ENCODE measurements at places on chromosomes 1 and 21. TPM values are rescaled to one million over a fixed set of nuclear protein-coding genes. Genes with fewer than 3 reads are reported as not detected.
A peak's percentile ranks its signal among the peaks of the same experiment; 100 is the strongest.

GRCh38 chr1:63668298-63668697, 75.1 kb downstream of the PGM1 start:
- DNase-seq = no peak

Gene GRIK1
- not detected for polyA plus RNA-seq

- peak; percentile 58 for DNase-seq
These were observed 51.7 kb downstream of the SLC16A1 start for GRCh38 chr1:112904071-112904830.

Gene NBPF26
- polyA plus RNA-seq = 20.4 TPM

Gene MSH4
- polyA plus RNA-seq = 0.04 TPM

Gene FBXO2
- 1.3 TPM for polyA plus RNA-seq

GRCh38 chr1:25009671-25010262, 79.7 kb upstream of the RUNX3 start:
- DNase-seq = no peak

Gene TRIM67
- not detected for polyA plus RNA-seq

Gene OLIG1
- not detected for polyA plus RNA-seq

Gene PLEKHA6
- 6.8 TPM for polyA plus RNA-seq

- peak; percentile 4 for DNase-seq
These were observed 58.8 kb upstream of the SPATA6 start for GRCh38 chr1:48530727-48531351.

- DNase-seq = no peak
These were observed 169.8 kb upstream of the CXADR start for GRCh38 chr21:17343055-17343454.

DNA sequence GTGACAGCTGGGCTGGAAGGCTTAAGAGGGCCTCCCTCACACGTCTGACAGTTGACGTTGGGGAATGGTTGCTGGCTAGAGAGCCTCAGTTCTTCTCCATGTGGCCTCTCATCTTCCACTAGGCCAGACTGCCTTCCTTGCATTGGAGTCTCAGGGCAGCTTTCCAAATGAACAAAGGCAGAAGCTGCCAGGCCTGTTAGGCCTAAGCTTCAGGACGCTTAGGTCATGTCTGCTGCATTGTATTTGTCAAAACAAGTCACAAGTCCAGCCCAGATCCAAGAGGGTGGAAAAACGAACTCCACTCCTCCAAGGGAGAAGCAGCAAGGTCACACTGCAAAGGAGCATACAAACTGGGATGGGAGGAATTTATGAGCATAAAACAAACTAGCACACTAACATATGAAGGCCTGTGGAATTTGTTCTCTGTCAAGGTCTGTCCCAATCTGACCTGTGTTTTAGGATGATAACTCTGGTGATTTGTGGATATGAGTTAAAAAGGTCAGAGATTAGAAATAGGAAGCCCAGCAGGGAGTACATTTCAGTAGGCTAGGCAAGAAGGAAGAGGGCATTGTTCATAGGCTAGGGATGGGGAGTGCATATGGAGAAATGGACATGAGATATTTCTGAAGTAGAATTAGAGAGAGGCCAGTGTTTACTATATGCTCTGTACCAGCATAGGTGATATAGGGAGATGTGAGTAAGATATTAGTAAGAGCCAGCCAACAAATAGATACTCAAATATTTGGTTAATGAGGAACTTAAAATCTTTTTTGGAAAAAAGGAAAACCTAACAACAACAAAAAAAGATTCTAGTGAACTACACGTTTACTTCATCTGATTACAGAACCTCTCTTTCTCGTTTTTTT, 29.1 kb upstream of the CNN3 start:
- DNase-seq = no peak

DNA sequence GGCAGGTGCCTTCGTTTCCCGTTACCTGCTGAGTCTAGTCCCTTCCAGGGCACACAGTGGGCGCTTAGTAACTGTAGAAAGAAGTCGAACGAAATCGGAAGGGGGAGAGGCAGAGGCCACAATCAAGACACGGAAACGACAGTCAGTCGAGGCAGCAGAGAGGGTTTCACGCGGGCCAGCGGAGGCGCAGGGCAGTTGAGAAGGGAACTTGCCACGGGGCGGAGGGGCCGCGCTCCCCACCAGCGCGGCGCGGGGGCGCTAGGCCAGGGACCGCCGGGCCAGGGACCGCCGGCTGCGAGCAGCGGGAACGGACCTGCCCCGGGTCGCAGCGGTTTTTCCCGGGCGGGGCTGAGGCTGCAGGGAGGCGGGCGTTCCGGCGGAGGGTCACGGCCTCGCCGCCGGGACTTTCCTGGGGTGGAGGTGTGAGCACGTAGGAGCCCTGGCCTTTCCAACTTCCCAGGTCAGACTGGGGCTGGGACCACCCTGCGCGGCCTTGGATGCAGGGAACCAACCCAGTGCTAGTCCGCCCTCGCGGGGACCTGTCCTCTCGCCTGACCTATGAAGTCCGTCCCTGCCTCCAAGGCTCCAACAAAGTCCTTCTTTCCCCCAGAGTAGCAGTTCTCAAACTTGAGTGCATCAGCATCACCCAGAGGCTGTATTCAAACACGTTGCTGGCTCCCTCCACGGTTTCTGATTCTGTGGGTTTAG, 150.1 kb upstream of the FGGY start:
- no peak for DNase-seq

DNA sequence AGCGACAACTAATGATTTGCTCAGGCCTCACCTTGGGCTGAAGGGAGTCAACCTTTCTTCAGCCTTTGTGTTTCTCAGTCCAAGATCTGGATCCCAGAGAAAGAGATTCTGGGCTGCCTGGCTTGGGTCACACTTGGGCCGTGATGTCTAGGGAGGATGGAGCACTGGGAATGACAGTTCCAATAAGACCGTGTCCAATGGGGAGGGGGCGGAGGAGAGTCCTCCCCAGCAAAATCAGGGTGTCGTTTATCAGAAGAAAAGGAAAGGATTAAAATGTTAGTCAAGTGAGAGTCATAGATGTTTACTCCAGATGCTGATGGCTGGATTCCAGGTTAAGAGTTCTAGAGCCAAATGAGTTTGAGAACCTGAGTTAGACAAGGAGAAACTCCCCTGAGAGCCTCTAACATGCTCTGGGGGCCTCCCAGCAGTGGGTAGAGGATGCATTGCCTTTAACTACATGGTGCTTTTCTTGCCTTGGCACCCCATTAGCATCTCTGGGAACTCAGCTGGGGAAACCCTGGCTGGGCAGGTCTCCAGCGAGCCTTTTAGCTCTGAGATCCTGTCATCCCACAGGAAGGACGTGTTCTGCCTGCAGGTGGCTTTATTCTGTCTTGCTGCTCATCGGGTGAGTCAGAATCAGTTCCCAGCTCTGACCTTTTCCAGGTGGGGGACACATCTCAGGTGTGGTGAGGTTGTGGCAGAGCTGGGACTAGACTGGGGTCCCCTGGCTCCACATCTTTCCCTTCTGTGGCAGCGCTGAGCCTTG, 22.2 kb downstream of the NIPAL3 start:
- DNase-seq = no peak

DNA sequence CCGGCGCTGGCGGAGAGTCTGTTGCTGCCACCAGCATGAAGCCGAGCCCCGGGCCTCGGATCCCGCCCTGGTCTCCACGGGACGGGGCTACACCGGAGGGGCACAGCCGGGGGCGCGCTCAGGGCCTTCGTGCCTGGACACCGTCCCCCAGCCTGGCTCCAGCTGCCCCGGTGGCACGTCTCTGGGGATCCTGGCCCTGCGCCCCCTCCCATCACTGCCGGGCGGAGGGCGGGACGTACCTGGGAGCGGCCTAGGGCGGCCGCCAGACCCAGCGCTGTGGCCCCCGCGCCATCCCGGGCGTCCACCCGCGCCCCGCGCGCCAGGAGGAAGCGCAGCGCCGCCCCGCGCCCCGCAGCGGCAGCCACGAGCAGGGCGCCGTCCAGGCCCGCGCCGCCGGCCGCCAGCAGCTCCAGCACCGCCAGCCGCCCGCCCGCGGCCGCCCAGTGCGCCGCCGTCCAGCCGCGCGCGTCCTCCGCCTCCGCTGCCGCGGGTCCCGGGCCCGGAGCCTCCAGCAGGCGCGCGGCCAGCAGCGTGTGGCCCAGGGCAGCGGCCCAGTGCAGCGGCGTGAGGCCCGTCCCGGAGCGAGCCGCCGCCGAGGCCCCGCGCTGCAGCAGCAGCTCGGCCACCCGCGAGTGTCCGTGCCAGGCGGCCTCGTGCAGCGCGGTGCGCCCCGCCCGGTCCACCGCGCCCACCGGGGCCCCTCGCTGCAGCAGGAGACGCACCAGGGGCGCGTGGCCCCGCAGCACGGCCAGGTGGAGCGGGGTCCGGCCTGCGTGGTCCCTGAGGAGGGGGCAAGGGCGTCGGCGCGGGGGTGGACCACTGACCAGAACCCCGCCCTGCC, 1.0 kb downstream of the ANKRD65 start:
- no peak for DNase-seq

DNA sequence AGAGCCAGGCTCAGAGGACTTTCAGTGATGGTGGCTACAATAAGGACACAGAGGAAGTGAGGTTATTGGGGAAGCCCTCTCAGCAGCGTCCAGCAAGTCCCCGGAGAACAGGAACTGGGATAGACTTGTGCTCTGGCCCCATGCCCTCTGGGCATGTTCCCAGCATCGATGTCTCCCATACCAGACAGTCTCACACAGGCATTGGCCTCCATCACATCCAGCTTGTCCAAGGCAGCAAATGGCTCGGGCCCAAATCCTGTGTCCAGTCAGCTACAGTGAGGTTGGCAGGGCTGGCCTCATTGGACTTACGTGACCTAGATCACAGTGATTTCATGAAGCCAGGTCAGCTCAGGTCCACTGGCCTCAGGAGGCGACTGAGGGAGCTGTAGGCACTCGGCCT, 19.6 kb upstream of the TMEM54 start:
- no peak for DNase-seq

DNA sequence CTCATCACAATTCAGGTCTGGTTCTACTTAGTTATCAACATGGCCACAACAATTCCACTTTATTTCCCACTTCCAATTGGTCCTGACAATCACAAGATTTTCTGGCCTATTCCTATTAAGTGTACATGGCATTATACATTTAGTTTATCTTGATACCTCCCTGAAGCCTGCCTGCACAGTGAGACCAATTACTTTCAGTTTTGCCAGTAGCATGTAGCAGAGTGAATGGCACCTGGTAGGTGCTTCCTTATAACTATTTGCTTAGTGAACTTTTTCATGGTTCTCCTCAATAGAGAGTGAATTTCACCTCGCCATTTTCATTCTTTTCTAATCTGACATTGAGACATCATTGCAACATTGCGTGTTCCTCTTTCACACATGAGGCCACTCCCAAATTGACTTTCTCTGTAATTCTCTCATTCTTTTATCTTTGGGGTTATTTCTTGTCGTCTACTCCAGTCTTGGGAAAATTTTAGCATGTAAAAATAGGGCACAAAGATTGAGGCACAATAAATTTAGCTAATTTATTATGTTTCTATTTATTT, 124.3 kb downstream of the DISC1 start:
- DNase-seq = no peak

Gene TLCD4
- polyA plus RNA-seq = 0.51 TPM

GRCh38 chr1:121417325-121417923, 232.6 kb downstream of the SRGAP2C start:
- DNase-seq = no peak

Gene FAM167B
- 0.40 TPM for polyA plus RNA-seq

GRCh38 chr21:24372506-24372905, 1234.8 kb downstream of the MRPL39 start:
- DNase-seq = no peak

GRCh38 chr1:175089136-175089718, 21.6 kb downstream of the TNN start:
- no peak for DNase-seq

GRCh38 chr1:193187114-193187513, 701 bp upstream of the B3GALT2 start:
- no peak for DNase-seq

Gene PTPRC
- not detected for polyA plus RNA-seq

Gene LCE2C
- polyA plus RNA-seq = not detected

DNA sequence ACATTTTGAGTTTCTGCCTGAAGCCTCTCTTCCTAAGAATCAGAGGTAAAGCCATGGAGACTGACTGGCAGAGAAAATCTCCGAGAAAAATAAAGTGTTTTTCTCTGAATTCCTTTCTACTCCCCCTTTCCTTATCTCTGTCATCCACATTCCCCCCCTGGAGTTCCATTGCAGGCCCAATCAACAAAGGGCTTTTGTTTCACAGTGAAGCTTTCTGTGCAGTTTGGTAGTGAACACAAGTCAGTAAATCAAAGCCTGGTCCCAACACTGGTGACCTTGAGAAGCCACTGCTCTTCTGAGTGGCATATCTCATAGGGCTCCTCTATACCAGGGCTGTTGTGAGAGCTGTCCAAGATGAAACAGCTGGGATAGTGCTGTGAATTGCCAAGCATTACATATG, 228.4 kb downstream of the SEC16B start:
- no peak for DNase-seq

Gene CLCA4
- not detected for polyA plus RNA-seq

GRCh38 chr1:64136296-64136695, 67.1 kb upstream of the UBE2U start:
- DNase-seq = no peak

- DNase-seq = no peak
These were observed 14.5 kb downstream of the SLX9 start for GRCh38 chr21:44954281-44954771.

- no peak for DNase-seq
These were observed 93.9 kb upstream of the PRMT6 start for GRCh38 chr1:106962591-106962990.

DNA sequence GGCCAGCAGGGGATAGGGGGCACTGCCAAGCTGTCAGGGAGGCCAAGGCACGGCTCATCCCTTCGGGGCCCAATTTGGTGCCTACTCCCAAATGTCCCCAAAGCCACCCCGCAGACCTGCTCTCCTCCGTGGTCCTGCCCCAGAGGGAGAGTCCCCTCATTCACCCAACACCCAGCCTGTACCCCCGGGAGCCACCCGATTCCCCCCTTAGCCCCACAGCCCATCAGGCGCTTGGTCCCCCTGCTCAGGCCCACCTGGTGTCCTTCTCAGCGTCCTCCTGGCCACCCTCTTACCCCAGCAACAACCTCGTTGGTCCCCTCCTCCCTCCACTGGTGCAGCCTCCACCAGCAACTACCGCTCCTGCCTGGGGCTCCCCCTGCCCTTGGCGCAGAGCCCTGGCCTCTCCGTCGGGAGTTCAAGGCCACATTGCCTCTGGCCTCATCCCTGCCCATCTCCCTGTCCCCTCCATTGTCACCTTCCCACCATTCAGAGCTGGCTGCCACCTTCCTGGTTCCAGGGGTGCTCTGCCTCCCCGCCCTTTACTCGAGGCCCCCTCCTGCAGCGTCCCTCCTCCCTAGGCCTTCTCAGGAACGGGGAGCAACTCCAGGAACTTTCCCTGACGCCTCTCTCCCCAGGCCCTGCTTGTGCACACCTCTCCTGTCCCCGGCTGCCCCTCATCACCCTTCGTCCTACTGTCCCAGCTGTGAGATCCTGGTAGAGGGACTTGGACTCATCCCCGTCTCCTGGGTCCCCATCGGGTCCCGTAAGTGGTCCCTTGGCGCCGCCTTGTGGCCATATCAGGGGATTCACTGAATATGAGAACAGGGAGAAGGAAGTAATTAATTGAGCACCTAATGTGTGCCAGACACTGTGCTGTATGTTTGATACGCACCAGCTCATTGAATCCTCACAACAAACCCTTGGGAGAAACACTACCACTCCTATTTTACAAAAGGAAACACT, 73.9 kb downstream of the RAP1GAP start:
- no peak for DNase-seq

Gene FCN3
- polyA plus RNA-seq = not detected

Gene RGS16
- 0.10 TPM for polyA plus RNA-seq

GRCh38 chr1:115952547-115952946, 23.8 kb upstream of the SLC22A15 start:
- no peak for DNase-seq

Gene ZC3H12A
- 4.3 TPM for polyA plus RNA-seq

- DNase-seq = no peak
These were observed 22.9 kb downstream of the SAMSN1 start for GRCh38 chr21:14523234-14523633.

Data from AG04450 (cell line).